Hematopoietic multipotent progenitor cell (in vitro differentiated cells): ENCODE measurements at places on chromosomes 13 and 19. TPM values are rescaled to one million over a fixed set of nuclear protein-coding genes. Genes with fewer than 3 reads are reported as not detected.
A peak's percentile ranks its signal among the peaks of the same experiment; 100 is the strongest.

The BTBD2 gene
- total RNA-seq: 146 TPM

The HSD17B14 gene
- total RNA-seq: 2.4 TPM

DNA sequence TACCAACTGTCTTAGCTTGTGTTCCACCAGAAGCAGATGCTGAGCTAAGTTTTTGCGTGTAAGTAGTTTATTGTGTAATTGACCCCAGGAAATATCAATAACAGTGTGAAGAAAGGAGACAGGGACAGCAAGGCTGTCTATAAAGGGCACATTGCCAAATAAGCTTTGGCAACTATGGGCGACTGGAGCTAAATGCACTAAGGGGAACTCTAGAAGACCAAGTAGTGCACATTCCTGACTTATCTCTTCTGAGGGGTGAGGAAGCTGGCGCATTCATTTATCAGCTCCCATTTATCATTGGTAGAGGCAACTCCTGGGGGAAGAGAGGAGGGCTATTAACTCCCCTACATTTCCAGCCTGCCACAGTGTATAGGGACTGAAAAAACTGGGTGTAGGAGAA lies 135.0 kb downstream of the DLEU7 start:
- DNase-seq: no peak

DNA sequence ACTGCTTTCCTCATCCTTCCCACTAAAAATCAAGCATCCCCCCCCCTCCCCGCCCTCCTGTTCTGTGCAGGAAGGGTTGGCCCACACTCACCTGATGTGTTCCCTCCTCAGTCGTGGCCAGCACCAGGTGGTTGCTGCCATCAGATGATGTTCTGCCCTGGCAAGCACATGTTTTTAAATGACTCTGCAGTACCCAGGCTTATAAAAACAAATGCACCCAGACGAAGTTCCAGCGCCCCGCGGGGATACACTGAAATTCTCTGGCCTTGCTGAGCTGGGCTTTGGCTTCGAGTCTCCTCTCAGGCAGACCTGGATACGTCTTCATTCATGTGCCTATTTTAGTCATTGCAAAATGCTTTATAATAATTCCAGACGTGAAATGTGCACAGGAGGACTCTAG lies 316.3 kb downstream of the DLEU7 start:
- no peak for DNase-seq

DNA sequence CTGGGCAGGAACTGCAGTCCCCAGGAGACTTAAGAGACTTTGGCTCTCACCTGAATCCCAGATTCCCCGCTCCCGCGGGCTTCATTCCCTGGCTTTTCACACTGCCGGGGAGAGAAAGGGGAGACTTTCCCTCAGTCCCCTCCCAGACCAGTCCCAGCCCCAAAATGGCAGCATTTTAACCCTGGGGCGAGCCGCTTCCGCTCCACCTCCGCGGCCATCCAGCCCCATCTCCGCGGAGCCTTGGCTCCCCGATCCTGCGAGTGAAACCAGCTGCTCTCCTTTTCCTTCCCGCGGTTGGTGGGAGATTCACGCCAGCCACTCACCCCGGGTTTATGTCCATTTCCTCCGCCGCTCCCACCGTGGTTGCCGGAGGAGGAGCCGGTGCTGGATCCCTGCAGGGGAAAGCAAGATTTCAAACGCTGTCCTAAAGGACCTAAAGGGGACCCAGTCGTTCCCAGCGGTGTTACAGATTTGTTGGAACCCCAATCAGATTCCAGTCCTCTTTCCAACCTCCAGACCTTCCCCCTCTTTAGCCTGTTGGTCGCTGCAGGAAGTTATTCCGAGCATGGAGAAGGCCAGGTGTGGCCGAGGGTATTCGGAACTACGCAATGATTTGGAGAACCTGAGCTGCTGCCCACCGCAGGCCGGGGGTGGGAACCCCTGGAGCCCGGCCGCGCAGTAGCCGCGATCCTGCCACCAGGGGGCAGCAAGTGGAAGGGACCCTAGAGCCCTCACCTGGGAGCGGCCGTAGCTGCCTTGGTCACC lies 3.4 kb downstream of the DMKN start:
- DNase-seq: peak; percentile 54

GRCh38 chr13:48531416-48532255 lies 1.2 kb downstream of the RCBTB2 start:
- DNase-seq: no peak

- no peak for DNase-seq
Measured at GRCh38 chr13:110869231-110869804, 45.6 kb downstream of the ANKRD10 start.

GRCh38 chr13:92512852-92513251 lies 713.8 kb upstream of the GPC6 start:
- DNase-seq: no peak

DNA sequence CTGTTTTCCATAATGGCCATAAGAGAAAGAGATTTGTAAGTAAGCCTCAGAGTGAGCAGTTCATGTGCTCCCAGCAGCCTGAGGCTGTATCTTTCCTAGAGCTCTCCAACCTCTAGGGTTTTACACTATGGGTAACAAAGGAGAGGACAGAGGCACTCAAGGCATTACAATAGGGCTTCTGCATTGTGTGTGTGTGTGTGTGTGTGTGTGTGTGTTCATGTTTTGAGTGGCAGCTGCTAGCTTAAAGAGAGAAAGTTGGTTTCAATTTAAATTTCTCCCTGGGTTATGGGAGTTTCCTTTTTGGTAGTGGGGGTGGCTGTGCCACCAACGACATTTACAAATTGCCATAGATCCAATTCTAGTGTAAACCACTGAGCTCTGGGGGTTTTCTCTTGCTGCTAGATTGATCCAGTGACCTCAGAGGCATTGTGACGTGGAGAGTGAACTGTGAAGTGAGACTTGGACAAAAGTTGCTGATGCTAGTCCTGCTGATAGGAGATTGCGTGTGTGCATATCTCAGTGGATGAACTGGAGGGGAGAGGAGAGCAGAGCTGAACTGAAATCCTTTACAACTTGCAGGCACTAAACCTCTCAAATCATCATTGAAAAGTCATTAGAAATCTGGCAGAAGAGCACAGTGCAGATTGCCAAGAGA lies 67.2 kb upstream of the OLFM4 start:
- DNase-seq: no peak
